Islet precursor cell (in vitro differentiated cells): ENCODE measurements at places on chromosomes 2 and 18.
A peak's percentile ranks its signal among the peaks of the same experiment; 100 is the strongest.

- no peak for DNase-seq
Observed at GRCh38 chr2:218615868-218616315, 8.2 kb downstream of the PLCD4 start.

- DNase-seq: no peak
Observed at GRCh38 chr18:35964319-35964718, 8.2 kb upstream of the RMP24 start.

GRCh38 chr2:146147448-146148012 lies 1627.6 kb upstream of the ZEB2 start:
- DNase-seq: no peak

DNA sequence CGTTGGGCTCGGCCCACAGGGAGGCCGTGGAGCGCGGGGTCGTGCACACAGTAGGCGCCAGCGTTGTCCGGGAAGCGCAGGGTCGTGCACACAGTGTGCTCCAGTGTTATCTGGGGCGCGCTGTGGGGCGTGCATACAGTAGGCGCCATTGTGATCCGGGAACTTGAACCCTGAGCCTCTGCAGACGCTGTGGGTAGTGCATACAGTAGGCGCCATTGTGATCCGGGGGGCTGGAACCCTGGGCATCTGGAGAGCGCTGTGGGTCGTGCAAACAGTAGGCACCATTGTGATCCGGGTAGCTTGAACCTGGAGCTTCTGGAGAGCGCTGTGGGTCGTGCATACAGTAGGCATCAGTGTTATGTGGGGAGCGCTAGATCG lies 793 bp downstream of the ZNF236 start:
- DNase-seq: peak; percentile 55

DNA sequence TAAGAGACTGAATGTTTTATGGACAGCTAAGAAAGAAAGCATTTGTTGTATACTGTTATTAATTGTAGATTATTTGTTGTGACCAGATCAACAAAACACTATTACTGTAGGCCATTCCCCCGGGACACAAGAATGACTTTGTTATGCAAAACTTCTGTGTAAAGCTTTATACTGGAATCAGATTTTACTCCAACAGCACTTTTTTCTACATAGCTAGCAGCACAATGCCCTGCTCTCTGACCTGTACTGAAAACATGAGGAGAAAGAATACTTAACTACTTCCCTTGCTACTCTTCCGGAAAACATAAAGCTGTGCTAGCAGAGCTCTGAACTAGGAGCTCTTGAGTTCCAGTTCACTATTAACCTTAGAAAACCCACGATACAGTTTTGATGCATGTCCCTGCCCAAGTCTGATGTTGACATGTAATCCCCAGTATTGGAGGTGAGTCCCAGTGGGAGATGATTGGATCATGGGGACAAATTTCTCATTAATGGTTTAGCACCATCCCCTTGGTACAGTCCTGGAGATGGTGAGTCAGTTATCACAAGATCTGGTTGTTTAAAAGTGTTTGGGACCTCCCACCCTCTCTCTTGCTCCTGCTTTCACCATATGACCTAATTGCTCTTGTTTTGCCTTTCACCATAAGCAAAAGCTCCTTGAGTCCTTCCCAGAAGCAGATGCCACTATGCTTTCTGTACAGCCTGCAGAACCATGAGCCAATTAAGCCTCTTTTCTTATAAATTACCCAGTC lies 601.1 kb upstream of the PIK3C3 start:
- DNase-seq: no peak

- no peak for DNase-seq
Observed at GRCh38 chr18:55264108-55264507, 304.8 kb upstream of the CCDC68 start.
